Cerebellar nuclear complex (tissue), 1 donor: ENCODE measurements at places on chromosomes 7 and 10.
A peak's percentile ranks its signal among the peaks of the same experiment; 100 is the strongest.

GRCh38 chr7:1158203-1159126 lies 1.5 kb downstream of the ZFAND2A start:
- DNase-seq: no peak

- DNase-seq: peak; percentile 78
These were observed 40.6 kb upstream of the VKORC1L1 start for GRCh38 chr7:65832281-65832680.

DNA sequence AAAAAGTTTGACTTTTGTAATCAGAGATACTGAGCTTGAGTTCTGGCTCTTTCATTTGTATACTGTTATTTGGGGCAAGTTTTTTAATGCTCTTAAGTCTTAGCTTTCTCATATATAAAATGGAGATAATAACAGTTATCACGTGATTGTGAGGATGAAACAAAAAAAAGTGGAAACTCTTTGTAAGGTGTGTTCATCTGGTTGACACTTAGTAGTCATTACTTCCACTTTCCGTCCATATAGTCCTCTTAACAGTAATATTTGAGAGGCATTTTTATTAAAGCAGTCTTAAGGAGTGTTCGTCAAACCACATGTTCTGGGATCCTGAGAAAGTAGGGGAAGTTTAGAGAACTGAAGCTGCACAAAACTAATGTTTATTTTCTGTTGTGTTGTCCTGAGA lies 65.6 kb downstream of the PTEN start:
- no peak for DNase-seq

- no peak for DNase-seq
These were observed 9.6 kb downstream of the ITGB1 start for GRCh38 chr10:32948451-32948850.

DNA sequence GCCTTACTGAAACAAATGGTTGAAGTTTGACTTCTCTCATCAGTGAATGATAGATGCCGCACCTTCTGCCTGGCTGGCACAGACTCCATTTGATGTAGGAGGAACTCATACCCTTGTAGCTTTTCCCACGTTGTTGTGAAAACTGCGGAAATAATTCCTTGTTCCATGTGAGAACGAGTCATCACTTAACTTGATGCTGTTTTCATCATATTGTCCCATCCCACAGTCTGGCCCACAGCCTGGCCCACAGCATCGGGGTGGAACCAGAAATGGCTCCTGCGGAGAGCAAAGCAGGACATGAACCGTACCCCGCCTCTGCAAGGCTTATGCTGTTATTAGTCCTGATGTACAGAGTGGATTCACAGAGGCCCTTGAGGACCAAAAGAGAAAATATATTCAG lies 587.0 kb downstream of the SDK1 start:
- DNase-seq: no peak

DNA sequence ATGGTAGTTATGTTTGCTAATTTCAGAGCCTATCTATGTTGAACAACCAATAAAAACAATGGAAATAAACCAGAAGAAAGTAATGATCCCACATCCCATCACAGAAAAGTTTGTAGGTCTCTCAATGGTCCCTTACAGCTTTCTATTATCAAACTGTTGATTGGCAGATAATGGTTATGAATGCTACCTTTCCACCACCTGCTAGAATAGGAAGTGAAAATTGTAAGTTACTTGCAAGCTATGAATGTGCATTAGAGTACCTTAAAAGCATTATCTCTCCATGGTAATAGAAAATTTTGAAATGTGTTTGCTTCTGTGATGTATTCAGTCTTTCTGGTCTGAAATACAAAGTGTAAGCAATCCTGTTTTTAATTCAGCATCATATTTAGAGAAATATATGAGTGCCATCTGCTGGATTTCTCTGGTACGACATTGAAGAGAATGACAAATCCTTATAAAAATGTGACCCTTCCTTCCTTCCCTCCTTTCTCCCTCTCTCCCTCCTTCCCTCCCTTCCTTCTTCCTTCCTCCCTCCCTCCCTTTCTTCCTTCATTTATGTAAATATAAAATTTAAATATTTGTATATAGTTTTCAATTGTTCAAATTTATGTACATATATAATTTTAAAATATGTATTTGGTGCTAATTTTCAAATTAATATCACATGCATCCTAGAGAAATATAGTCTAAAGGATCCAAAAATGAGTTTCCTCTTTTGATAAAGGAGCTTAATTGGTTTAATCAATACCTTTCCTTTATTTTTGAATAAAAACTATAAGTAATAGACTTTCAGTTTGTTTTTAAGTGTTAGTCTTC lies 41.4 kb upstream of the PNLIPRP3 start:
- DNase-seq: no peak

DNA sequence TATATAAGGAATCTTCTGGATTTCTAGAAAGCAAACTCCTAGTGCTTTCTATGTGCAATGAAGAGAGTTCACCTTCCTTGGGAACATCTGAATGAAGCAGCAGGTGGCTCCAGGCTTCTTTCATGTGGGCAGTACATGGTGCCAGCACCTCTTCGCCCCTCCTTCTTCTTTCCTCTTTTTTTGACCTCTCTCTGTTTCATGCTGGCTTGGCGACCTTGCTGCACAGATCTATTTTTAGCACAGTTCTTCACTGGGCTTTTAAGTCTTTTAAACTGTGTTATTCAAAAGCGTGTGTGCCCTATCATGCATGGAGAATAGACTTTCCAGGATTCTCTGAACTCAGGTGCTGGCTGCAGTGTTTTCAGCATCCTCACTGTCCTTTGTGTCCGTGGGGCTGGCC lies 400.3 kb upstream of the PRKCQ start:
- no peak for DNase-seq

DNA sequence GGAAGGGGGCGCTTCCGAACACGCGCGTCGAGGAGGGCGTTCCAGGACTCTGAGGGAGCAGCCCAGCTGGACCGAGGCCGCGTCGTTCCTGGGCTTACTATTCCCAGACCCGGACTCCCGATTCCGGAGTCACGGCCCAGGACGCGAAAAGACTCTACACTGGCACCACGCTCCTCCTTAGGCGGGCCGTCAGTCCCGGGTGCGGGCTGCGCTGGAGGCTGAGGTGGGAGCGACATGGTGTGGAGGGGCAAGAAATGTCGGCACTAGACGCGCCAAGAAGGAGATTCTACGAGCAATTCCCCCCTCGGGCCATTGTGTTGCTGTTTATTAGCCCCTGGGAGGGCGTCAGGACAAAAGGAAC lies 584 bp upstream of the RUNDC3B start:
- no peak for DNase-seq

DNA sequence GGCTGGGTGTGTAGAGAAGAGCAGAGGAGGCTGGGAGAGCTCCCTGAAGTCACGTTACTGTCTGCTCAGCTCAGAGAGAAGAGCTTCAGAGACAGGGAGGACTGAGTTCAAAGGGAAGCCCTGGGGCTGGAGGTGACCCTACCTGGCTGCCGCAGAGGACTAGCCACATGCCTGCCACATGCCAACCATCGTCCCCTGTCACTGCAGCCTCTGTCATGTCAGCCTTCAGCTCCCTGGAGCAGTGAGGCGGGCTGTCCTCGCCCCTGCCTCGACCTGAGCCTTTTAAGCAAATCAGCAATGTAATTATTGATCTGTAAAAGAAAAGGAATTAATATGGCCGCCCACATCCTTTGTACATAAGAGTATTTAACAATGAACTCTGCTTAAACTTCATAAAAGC lies 89.3 kb upstream of the RET start:
- DNase-seq: no peak

DNA sequence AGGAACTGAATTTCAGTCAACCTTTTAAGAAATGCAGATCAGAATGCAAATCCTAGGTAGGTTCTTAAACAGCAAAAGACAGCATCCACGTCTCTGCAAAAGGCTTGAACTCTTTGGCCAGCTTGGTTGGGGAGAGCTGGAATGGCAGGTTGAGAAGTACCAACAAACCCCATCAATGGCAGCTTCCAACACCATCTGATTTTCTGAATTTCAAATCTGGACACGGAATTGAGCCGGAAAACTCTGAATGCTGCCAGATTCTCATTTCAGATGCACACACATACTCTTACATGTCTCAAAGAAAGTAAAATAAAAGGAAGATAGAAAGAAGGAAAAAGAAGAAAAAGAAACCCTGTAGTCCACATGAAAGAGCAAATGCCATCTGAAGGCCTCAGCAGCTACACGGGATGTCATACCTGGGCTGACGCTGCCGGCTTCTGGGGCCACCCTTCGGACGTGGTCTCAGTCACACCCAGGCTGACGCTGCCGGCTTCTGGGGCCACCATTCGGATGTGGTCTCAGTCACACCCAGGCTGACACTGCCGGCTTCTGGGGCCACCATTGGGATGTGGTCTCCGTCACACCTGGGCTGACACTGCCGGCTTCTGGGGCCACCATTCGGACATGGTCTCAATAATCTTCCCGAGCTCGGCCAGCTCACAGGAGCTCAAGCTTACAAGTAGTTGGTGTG lies 165.3 kb downstream of the PTPRN2 start:
- no peak for DNase-seq

DNA sequence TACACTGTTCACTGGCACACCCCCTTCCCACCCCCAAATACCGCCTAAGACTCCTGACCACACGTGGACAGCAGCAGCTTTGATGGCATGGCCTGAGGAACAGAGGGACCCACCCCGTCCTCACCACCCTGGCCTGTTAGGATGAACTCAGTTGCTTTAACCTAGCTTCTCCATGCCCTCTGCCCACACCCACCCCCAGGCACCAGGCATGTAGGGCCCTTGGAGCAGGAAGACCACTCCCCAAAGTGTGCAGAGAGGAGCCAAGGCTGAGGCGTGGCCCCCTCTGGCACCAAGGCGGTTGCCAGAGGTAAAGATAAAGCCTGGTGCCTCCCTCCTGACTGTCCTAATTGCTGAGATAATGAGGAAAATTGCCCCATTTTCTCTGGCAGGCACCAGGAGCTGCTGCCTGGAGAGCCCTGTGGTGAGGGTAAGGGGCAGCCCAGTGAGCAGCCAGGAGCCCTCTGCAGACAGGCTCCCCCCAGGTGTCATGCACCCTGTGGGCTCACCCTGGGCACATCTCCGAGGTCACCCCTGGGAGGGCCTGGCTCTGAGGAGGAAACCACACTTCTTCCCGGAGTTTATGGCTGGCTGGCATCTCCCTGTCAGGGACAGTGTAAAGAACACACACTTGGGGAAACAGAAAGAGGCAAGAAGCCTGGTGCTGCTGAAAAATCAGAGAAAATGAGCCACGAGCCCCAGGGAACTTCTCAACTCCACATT lies 47.7 kb downstream of the LRRC20 start:
- no peak for DNase-seq

GRCh38 chr10:65793738-65794425 lies 1132.0 kb upstream of the LRRTM3 start:
- no peak for DNase-seq

- no peak for DNase-seq
These were observed 241.3 kb upstream of the ADARB2 start for GRCh38 chr10:1978584-1978983.

DNA sequence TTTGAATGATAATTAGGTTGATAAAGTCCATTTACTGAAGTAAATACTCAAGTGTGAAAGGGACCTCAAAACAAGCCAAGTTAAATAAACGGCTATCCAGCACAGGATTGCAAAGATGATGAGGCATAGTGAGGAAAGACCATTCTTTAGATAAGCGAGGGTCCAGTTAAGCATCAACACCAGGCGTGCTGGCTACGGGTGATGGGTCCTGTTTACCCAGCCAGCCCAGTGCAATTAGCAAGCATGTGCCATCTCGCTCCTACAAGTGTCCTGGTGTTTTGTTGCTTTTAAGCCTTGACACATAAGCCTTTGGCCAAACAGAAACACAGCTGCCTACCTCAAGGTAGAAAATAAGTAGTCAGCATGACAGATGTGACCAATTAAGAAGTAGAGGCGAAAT lies 7.1 kb downstream of the NEBL start:
- DNase-seq: no peak

DNA sequence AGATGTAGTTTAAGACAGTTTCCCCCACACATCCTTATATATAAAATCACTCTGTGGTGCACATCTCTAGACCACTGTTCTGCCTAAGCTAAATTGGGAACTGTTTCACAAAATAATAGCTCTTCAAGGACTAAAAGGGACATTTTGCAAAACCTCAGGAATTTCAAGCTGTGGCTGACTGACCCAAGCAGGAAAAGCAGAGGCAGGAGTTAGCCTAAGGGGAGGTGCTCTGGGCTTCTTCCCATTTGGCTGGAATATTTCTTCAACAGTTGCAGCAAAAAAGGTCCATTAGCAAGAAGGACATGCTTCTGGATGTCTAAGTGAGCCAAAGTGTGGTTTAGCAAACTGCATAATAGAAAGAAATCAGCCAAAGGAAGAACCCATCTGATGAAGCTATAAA lies 551.2 kb upstream of the ANKRD30A start:
- DNase-seq: no peak

DNA sequence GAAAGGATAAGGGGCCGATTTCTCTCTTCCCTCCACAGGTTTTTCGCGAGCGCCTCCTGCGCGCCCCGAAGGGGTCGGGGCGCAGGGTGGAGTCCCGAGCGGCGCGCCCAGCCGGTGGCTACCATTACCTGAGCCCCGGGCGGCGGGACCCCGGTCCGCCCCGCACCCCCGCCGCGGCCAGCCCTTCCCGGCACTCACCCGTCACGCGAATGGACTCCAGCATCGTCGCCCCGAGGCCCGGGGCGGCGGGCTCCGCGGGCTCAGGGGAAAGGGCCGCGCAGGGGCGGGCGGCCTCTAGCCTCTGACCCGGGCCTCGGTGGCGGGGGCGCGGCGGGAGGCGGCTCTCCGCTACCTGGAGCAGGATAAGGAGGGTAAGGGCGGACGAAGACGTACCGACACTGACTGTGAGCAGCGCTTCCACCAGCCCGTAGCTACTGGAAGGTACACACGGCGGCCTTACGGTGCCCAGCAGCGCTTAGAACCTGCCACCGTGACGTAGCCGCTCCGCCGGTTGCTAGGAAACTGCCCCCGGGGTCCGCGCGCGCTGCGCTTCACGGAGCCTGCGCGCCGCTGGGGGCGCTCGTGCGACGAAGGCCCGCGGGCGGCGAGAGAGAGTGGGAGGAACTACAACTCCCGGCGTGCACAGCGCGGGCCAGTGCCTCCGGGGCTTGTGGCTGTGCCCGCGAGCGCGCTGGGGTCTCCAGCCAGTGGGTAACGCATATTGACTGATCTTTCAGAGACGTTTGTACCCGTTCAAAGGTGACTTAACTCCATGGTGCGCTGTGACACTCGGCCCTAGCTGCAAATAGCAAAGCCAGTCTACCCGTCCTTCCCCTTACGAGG lies 22.7 kb upstream of the ANLN start:
- DNase-seq: peak; percentile 40

DNA sequence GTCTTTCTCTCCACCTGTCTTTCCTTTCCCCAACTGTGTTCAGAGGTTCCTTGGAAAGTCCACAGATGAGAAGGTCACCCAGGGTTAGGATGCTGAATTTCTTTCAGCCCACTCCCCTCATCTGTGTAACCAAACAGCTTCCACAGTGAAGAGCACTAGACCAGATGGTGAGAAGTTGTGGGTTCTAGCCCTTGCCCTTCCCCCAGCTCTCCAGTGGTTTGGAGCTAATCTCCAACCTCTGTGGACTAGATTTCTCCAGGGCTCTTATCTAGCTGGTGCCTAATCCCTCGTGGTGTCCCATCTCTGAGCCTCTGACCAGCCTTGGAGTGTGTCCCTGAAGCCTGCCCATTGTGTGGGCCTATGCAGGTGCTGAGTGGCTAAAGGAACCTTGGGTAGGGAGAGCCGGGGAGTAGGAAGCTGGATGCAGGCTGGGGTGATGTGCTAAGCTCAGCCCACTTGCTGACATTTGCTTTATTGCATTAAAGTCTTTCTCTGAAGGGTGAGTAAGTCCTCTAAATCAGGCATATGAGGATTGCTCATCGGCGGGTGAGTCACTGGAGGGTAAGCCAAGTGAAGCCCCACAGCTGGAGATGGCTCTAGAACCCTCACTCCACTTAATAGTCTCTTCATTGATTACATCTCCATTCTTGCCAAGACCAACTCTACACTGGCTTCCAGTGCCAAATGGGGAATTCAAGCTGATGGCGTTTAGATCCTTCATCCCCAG lies 14.9 kb downstream of the DUSP5 start:
- DNase-seq: no peak
